Endodermal cell (in vitro differentiated cells): ENCODE measurements at places on chromosomes 12 and 14.
A peak's percentile ranks its signal among the peaks of the same experiment; 100 is the strongest.

DNA sequence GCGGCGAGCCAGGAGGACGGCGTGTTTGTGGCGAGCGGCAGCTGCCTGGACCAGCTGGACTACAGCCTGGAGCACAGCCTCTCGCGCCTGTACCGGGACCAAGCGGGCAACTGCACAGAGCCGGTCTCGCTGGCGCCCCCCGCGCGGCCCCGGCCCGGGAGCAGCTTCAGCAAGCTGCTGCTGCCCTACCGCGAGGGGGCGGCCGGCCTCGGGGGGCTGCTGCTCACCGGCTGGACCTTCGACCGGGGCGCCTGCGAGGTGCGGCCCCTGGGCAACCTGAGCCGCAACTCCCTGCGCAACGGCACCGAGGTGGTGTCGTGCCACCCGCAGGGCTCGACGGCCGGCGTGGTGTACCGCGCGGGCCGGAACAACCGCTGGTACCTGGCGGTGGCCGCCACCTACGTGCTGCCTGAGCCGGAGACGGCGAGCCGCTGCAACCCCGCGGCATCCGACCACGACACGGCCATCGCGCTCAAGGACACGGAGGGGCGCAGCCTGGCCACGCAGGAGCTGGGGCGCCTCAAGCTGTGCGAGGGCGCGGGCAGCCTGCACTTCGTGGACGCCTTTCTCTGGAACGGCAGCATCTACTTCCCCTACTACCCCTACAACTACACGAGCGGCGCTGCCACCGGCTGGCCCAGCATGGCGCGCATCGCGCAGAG, 873 bp downstream of the PLXNC1 start:
- DNase-seq = peak; percentile 92

- no peak for DNase-seq
Measured at GRCh38 chr12:95187865-95188415, 29.3 kb downstream of the FGD6 start.

DNA sequence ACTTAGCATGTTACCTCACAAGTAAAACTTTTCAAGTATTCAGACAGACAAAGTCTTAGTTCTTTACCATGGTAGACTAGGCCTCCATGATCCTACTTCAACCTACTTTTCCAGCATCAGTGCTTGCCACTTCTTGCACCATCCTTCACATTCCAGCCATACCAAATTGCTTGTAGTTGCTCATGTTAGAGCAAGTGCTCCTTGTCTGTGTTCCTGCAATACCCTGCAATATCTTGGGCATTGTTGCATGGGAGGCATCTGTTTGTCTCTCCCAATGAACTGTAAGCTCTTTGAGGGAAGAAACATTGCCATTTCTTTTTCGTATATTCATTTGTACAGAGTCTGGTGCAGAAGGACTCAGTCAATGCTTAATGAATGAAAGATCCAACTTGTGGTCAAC, 78.0 kb downstream of the SRGAP1 start:
- no peak for DNase-seq

- no peak for DNase-seq
Measured at GRCh38 chr12:44117337-44117736, 281.5 kb downstream of the TMEM117 start.

GRCh38 chr12:108568338-108569154, 6.2 kb downstream of the ISCU start:
- DNase-seq = peak; percentile 41

DNA sequence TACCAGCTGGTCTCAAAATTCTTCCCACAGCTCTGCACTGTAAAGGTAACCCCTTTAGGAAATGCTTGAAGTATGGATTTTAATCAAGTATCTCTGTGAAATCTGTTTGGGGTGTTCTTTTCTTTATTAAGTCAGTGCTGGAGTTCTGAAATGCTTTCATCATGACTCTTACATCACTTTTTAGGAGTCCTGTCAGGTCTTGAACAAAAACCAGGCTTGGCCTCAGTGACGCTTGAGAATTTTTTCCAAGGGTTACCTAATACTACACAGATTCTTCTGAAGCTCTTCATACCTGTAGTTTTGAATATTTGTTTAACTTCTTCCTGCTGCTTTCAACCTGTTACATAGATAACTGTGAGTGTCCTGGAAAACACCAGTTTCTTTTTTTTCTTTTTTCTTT, 47.0 kb upstream of the KCNH3 start:
- no peak for DNase-seq
